ENCODE measurements at places on chromosomes 6 and 20.

GRCh38 chr6:44216677-44217331, at the start of gene MYMX:
Gene MYMX (plus strand): TSS chr6:44216926. CDS start chr6:44217472, 546 bp downstream.
- peak within 1 kb of the TSS; percentile 87 for H3K27ac ChIP-seq
- no peak for DNase-seq
- H3K4me1 ChIP-seq: peaks cover 35% of the 10 kb centered on the region

DNA sequence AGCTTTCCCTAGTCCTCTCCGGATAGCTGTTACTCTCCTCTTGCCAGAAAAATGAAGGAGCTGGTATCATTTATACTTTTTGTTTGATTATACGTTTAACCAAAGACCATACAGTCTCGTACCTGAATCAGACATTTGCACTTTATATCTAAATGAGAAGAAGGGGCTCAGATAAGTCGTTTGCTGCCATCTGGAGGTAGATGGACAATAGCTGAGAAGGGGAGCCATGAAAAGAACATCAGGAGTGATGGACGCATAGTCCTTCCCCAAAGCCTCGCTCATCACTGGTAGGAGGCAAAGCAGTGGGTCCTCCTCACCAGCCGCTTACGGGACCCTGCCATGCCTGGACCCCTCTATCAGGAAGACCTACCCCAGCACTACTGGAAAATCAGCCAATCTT, 45.4 kb downstream of the RPF2 start:
- peaks cover 18% of the 10 kb centered on the region for H3K4me1 ChIP-seq
- H3K27me3 ChIP-seq: no peaks in the 10 kb centered on the region
- DNase-seq: no peak
- H3K4me3 ChIP-seq: no peak overlapping the region
- peaks cover 30% of the 10 kb centered on the region for H3K36me3 ChIP-seq

DNA sequence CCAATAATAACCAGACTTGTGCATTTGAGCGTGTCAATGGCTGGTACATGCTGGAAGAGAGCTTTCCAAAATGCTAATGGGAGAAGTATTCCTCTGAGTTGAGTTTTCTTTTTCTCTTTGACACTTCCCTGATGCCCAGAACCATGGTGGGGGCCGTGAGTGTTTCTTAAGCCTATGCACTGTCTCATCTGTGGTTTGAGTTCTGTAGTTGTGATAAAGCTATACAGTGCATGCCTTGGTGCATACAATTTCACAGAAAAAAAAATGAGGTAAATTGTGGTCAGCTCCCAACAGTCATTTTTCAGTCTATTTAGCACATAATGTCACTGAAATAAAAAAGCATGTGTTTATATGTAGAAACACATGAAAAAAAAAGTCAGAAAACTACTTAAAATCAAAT, 204.8 kb downstream of the HDGFL1 start:
- H3K4me1 ChIP-seq: no peaks in the 10 kb centered on the region
- H3K4me3 ChIP-seq: no peak overlapping the region

DNA sequence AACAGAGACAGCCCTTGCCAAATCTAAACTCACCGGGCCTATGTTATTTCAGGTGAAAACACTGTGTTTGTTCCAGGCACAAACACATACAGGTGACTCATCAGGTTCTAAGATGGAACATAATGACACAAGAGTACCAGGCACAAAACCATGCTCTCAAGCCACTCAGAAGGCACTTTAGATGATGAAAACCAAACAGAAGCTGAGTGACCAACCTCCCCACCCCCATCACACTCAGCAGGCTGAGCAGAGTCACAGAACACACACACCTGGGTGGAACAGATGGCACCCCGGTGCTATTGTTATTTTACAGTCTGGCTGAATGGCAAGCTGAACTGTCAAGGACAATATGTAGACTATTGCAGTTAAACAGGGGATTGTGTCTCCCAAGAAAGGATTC, 20.6 kb upstream of the NKX2-2 start:
- DNase-seq: no peak
- no peak overlapping the region for H3K4me3 ChIP-seq
- peaks cover 7% of the 10 kb centered on the region for H3K27me3 ChIP-seq
- no peaks in the 10 kb centered on the region for H3K36me3 ChIP-seq
- no peaks in the 10 kb centered on the region for H3K4me1 ChIP-seq
- H3K27ac ChIP-seq: no peak overlapping the region

GRCh38 chr6:134379599-134379998, 61.7 kb upstream of the SGK1 start:
- H3K27ac ChIP-seq: no peak overlapping the region
- no peak for DNase-seq
- no peaks in the 10 kb centered on the region for H3K27me3 ChIP-seq
- H3K4me3 ChIP-seq: no peak overlapping the region
- no peaks in the 10 kb centered on the region for H3K36me3 ChIP-seq

DNA sequence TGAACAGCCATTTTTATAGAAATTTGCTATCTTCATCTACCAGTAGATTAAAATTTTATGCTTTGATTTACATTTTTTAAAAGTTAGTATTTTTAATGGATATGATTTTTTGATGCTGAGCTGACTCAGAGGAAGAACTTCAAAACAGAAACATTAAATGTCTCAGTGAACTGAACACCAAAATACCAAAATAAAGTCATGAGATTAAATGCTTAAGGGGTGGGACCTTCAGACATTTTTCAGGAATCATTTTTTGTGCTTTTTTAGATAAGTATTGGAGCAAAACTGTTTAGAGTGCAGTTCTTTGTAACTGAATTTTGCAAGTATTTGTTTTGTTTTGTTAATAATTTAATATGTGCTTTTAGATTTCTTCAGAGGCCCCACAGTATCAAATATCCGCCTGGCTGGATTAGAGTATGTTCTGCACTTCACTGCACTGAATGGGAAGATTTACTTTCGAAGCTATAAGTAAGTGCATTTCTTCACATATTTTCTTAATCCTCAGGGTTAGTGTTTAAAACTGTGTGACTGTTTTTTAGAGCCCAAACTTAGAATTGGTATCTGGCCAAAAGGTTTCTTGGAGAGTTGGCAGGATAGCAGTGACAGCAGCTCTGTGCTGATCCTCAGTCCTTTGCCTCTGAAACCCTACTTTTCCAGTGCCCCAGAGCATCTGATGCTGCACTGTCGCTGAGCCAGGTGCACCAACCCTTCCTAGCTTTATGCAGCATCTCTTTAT, 33.7 kb downstream of the RPF2 start:
- H3K27me3 ChIP-seq: no peaks in the 10 kb centered on the region
- peaks cover 21% of the 10 kb centered on the region for H3K4me1 ChIP-seq
- H3K4me3 ChIP-seq: no peak overlapping the region
- peaks cover 51% of the 10 kb centered on the region for H3K36me3 ChIP-seq

GRCh38 chr20:251354-251753, 6.2 kb upstream of the DEFB132 start:
- H3K27ac ChIP-seq: no peak overlapping the region
- H3K27me3 ChIP-seq: no peaks in the 10 kb centered on the region
- H3K4me3 ChIP-seq: no peak overlapping the region
- H3K36me3 ChIP-seq: no peaks in the 10 kb centered on the region

DNA sequence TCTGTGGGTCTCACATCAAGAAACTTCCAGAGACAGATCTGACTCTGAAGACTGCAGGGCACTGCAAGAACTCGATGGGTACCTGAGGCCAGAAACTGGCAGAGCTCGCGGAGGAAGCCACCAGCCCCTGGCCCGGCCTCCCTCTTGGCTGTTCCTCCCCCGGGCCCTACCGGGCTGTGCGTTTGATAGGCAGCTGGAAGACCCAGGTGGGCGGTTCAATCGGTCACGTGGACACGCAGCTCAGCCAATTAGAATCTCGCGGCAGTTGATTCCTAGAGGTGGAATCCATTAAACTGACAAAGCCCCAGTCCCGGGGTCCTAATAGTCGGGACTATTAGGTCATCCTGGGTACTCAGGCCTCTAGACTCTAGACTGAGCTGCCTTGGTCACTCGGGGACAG, 154.2 kb upstream of the PROKR2 start:
- no peaks in the 10 kb centered on the region for H3K4me1 ChIP-seq
- H3K4me3 ChIP-seq: no peak overlapping the region
- no peaks in the 10 kb centered on the region for H3K36me3 ChIP-seq
- H3K27ac ChIP-seq: no peak overlapping the region

- H3K27me3 ChIP-seq: no peaks in the 10 kb centered on the region
- H3K4me1 ChIP-seq: peaks cover 63% of the 10 kb centered on the region
- peak; percentile 69 for DNase-seq
- H3K4me3 ChIP-seq: peak overlapping the region; percentile 6
- H3K27ac ChIP-seq: peak overlapping the region; percentile 80
Observed at GRCh38 chr6:75431379-75431778, 62.2 kb downstream of the FILIP1 start.

DNA sequence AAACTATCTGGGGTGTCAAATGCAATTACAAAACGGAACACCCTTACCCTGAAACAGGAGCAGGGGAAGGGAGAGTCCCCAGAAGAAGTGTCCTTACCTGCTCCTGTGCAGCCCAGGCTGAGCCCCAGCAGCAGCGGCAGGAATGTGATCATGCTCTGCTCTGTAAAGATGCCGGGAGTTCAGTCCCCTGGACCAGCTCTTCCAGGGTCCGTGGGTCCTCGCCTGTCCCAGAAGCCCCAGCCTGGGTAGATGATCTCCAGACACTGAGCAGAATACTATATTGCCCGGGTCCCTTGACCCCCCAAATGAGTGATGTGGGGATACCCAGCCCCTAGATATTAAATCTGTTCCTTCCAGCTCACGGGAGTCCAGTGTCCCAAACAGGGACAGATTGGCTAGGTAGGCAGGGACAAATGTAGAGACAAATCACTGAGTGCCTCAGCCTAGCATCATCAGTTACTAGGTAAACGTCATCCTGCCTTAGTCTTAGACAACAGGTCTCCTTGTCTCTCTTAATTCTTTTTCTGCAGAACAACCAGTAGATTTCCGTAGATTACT, at the start of gene HLA-DMB:
Gene HLA-DMB, minus strand, starts transcription at position 373 of the 558 bp plus-strand sequence. Its CDS starts 221 bp downstream, at position 152.
- H3K36me3 ChIP-seq: no peaks in the 10 kb centered on the region
- H3K4me3 ChIP-seq: peak within 1 kb of the TSS; percentile 63
- H3K27ac ChIP-seq: peak within 1 kb of the TSS; percentile 50

DNA sequence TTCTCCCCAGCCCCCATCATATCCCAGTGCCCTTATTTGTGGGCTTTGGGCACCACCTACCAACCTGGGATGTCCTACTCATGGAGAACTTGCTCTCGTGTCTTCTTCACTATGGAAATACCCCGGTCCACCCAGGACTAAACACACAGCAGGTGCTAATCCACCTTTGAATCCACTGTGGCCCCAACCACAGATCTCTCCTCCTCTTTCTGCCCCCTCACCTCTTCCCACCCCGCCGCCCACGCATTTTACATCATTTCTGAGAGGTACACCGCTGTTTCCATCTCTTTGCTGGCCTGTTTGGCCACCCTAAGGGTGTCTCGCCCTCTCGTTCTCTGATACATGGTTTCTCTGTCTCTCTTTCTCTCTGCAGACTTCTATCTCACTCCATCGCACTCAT, 82.5 kb upstream of the CTNNBL1 start:
- no peak overlapping the region for H3K27ac ChIP-seq
- H3K4me3 ChIP-seq: no peak overlapping the region
- no peaks in the 10 kb centered on the region for H3K36me3 ChIP-seq

- no peaks in the 10 kb centered on the region for H3K4me1 ChIP-seq
- H3K27me3 ChIP-seq: no peaks in the 10 kb centered on the region
- H3K27ac ChIP-seq: no peak overlapping the region
- H3K36me3 ChIP-seq: no peaks in the 10 kb centered on the region
- DNase-seq: no peak
- no peak overlapping the region for H3K4me3 ChIP-seq
Observed at GRCh38 chr20:43843096-43843964, 71.3 kb upstream of the TOX2 start.

GRCh38 chr6:139944131-139944530, 569.7 kb upstream of the CITED2 start:
- no peak overlapping the region for H3K4me3 ChIP-seq
- no peaks in the 10 kb centered on the region for H3K27me3 ChIP-seq
- no peak for DNase-seq
- no peaks in the 10 kb centered on the region for H3K4me1 ChIP-seq
- no peaks in the 10 kb centered on the region for H3K36me3 ChIP-seq
- no peak overlapping the region for H3K27ac ChIP-seq

DNA sequence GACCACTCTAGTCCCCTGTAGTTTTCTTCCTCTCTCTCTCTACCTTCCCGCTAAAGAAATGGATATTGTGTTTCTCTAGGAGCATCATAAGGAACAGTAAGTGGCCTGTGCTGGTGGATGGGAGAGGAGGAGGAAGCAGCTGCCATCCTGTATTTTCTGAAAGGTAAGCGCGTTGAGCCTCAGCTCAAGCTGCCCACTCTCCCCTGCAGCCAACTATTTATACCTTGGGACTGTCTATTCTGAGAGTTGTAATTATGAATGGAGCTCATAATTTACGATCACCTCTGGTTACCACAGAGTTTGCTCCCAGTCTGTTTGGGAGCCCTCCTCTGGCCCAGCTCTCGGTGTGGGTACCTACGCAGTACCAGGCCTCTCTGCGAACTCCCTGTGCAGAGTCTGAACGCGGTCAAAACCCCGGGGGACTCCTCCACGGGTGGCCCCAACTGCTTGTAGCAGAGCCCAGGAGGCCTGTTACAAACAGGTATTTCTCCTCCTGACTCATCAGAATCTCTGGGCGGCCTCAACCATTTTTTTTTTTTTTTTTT, 285.4 kb downstream of the SMOC2 start:
- no peaks in the 10 kb centered on the region for H3K4me1 ChIP-seq
- H3K4me3 ChIP-seq: no peak overlapping the region
- H3K27ac ChIP-seq: no peak overlapping the region
- no peak for DNase-seq
- H3K27me3 ChIP-seq: no peaks in the 10 kb centered on the region

DNA sequence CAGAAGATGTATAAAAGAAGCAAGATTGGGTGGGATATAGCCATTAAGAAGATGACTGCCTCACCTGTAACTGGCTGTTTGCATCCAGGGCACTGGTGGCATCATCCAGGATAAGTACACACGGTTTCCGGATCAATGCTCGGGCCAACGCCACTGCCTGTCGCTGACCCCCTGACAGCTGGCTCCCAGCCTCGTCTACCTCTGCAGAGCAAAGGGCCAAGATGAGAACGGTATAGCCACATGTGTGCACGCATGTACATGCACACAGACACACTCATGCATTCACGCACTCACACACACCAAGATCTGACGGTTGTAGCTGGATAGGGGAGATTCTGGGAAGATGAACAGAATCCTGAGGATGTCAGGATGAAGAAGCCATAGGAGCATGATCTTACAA, 3.2 kb upstream of the PSMB8 start:
- no peak overlapping the region for H3K4me3 ChIP-seq
- H3K4me1 ChIP-seq: peaks cover 5% of the 10 kb centered on the region
- DNase-seq: no peak
- H3K36me3 ChIP-seq: peaks cover 2% of the 10 kb centered on the region
- no peaks in the 10 kb centered on the region for H3K27me3 ChIP-seq

DNA sequence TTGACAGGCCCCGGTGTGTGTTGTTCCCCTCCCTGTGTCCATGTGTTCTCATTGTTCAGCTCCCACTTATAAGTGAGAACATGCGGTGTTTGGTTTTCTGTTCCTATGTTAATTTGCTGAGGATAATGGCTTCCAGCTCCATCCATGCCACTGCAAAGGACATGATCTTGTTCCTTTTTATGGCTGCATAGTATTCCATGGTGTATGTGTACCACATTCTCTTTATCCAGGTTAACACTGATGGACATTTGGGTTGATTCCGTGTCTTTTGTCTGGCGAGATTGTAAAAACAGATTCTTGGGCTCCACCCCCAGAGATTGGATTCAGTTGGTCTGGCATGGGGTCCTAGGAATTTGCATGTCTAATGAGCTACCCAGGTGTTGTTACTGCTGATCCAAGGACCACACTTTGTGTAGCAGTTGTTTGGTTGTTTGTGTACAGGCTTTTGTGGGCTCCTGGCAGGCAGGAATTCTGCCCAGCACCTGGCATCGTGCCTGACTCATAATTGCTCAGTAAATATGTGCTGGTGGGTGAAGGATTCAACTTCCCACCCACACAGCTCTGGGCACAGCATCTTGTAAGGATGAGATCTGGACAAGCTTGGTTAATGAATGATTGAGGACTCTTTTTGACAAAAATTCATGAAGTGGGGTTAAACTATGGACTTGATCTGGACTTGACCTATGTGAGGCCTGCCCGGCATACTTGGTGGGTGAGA, 5.2 kb downstream of the TOX2 start:
- H3K4me3 ChIP-seq: no peak overlapping the region
- no peaks in the 10 kb centered on the region for H3K27me3 ChIP-seq
- H3K4me1 ChIP-seq: no peaks in the 10 kb centered on the region
- no peak overlapping the region for H3K27ac ChIP-seq
